ENCODE measurements at places on chromosomes 3 and 15. TPM values are rescaled to one million over a fixed set of nuclear protein-coding genes. Genes with fewer than 3 reads are reported as not detected.

GRCh38 chr3:42749753-42750231, 23.3 kb downstream of the CCDC13 start:
- no peak for DNase-seq

DNA sequence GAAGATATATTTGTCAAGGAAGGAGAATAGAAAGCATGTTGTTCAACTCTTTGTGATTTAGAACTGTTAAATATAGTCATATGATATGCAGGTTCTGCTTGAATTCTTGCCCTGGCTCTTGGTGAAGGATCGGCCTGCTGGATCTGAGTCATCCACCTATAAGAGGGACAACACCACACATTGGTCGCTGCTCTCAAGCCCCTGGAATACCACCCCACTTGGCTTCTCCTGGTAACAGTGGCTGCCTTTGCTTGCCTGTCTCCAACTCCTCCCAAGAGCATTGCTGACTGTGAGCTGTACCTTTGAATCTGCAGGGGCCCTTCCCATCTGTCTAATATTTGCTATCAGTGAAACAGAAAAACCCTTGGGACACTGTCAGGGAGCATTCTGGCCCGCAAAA, 78.9 kb upstream of the DGKG start:
- no peak for DNase-seq

DNA sequence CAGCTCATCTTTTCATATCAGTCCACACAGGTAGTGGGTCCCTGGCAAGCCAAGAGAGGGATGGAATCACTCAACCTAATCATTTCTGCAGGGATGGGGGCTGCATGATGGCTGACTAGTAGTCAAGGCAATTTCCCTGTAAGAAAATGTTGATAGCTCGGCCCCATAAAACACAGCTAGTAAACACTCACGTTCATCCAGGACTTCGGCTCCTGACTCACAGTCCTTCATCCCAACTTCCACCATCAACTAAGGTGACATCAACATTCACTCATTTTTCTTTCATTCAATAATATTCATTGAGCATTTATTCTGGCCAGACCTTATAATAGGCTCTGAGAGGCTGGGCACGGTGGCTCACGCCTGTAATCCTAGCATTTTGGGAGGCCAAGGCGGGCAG, 4.4 kb upstream of the ACAP2 start:
- DNase-seq = no peak

DNA sequence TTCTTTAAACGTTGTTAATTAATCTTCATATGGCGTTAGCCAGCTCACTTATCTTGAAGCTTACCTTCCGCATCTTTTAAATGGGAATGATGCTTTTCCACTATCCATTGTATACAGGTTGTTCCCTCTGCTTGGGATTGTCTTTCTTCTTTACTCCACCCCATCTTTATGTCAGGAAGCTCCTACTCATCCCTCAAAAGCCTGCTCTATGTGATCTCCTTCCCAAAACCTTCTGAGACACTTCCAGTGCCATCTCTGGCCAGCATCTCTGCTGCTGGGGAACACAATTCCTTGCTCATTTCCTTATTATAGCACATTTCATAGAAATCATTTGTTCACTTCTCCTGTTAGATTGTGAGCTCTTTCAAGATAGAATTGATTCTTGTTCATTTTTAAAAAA, 4.3 kb downstream of the RASA2 start:
- DNase-seq = no peak

DNA sequence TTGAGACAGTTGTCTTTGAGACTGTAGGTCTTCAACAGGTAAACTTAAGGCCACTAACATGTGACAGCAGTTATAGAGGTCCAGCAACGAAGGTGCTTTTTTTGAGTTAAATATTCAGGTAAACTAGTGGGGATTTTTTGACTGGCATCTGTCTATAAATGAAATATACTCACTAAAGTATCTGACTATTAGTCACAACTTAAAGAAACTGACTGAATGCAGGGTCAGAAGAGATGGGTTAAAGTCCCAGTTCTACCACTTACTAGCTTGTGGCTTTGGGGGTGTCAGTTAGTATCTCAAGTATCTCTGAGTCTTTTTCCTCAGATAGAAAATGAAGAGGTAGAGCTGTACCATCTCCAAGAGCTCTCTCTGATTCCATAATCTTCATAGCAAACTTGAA, 18.0 kb downstream of the MIX23 start:
- no peak for DNase-seq

GRCh38 chr15:66917904-66918448, 147.4 kb upstream of the SMAD3 start:
- no peak for DNase-seq

DNA sequence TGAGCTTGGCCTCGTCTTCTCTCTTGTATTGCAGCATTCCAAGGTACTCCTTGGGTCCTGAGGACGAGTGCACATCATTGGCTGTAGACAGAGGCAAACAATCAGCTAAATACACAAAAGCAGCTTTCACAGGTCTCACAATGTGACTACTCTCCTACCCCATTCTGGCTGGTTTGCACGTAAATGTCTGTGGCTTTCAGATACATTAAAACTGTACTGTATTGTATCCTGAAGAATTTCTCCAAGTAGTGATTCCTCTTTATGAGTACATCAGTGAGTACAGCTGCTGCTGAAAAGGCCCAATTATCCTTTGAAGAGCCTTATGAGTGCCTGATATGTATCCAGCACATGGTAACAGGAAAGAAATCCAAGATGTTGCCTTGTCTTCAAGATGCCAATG, 22.0 kb upstream of the GNB5 start:
- DNase-seq = no peak

- DNase-seq = no peak
Observed at GRCh38 chr15:48334260-48334659, 3.0 kb downstream of the DUT start.

- DNase-seq = peak; percentile 95
Observed at GRCh38 chr3:98962189-98962930, 60.9 kb upstream of the DCBLD2 start.

GRCh38 chr15:71732636-71733035, 77.7 kb upstream of the NR2E3 start:
- no peak for DNase-seq

DNA sequence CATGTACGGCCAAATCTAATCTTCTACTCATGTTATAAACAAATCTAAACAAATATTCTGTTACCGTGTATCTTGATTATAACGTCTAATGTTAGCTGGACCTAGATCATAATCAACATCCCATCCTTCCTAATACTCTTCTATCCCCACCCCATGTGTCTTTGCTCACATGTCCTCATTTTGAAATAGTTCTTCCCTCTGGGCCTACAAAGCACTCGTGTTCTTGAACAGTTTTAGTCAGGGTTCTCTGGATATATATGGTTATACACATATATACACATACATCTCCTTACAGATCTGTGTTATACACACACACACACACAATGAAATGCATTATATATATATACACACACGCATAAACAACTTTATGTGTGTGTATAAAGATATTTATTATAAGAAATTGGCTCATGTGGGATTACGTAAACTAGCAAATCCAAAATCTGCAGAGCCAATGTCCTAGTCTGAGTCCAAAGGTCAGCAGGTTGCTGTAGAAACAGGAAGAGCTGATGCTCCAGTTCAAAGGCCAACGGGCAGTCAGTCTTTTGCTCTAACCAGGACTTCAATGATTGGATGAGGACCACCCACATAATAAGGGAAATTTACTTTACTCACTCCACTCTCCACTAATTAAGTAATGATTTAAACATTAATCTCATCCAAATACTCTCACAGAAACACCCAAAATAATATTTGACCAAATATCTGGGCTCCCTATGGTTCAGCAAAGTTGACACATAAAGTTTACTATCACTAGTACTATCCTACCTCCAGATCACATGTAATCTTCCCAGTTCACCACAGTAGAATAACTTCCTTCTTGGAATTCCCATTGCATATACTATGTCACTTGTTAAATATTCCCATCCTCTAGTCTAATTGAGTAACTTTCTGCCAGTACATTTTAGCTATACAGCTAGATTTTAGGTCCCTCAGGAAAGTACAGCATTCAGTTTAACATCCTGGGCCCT, 450.0 kb downstream of the ROBO1 start:
- no peak for DNase-seq

GRCh38 chr3:86420990-86421739, 569.8 kb downstream of the VGLL3 start:
- no peak for DNase-seq

The CAND2 gene
- total RNA-seq = 1.9 TPM

The PLSCR5 gene
- not detected for total RNA-seq

The CORO2B gene
- 0.46 TPM for total RNA-seq

The UCN2 gene
- 35.4 TPM for total RNA-seq
